HFFc6 (cell line): ENCODE measurements at places on chromosomes 12 and 14.
A peak's percentile ranks its signal among the peaks of the same experiment; 100 is the strongest.

DNA sequence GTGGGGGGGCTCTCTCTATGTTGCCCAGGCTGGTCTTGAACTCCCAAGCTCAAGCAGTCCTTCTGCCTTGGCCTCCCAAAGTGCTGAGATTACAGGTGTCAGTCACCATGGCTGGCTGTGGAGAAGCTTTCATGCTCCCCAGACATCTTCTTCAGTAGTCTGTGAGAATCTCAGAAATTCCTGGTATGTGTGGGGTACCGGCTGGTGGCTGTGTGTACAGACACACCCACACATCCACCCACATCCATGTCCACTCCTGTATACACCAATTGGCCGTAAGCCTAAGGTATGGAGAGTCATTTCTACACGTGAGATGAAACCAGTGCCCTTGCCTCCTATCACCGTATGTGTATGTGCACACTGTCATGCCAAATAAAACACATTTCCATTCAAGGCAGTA, 27.8 kb downstream of the GPRC5D start:
- no peak overlapping the region for H3K27ac ChIP-seq
- no peak overlapping the region for H3K4me3 ChIP-seq
- no peak for DNase-seq
- peaks cover 64% of the 10 kb centered on the region for H3K4me1 ChIP-seq

DNA sequence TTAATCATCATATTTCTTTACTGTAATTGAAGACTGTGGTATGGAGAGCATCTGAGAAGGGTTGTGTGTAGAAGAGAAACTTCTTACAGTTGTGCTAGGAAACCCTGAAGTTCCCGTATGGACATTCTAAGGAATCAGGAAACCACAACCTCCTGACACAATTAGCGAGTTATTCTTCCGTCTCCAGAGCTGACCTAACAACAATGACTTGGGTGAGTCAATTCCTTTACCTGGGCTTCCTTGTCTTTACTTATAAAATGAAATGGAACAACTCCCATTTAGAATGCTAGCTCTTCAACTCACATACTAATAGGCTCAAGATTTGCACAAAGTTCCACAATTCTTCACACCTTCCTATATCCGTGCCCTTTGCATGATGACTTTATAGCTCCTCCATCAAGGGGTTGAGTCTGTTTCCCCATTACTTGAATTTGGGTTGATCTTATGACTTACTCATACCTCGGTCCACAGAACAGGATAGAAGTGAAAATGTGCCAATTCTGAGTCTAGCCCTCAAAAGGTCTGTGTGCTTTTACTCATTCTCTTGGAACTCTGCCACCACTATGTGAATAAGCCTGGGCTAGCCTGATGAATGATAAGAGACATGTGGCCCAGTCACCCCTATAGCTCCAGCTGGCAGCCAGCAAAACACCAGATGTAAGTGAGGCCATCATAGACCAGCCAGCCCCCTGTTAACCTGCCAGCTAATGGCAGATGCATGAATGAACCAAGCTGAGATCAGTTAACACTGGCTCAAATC, 459.4 kb downstream of the ETNK1 start:
- no peak overlapping the region for H3K4me3 ChIP-seq
- no peaks in the 10 kb centered on the region for H3K4me1 ChIP-seq
- no peaks in the 10 kb centered on the region for H3K36me3 ChIP-seq

DNA sequence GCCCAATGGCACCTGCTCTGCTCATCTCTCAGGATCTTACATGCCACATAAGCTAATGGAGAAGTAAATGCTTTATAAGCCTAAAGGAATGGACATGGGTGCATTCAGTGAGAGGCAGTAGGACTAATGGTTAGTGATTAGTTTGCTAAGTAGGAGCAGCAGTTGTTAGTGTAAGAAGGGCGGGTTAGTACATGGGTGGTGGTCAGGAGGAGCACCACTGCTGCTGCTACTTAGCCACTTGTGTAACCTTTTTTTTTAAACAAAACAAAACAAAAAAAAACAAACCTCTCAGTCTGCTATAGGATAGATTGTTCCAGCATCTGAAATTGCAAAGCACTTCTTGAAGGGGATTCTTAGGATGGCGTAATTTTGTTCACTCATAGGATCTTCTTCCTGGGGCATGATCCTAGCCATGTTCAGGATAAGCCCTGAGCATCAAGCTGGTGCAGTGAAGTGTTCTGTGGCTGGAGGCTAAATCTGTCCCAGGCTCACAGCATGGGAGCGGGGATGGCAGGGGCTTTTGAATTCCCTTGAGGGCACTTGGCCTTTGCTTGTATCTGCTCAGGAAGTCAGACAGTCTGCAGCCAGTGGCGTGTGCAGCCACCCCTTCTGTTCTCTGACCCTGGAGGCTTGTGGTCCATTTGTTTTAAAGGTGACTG, 63.6 kb downstream of the CHST11 start:
- no peaks in the 10 kb centered on the region for H3K36me3 ChIP-seq
- DNase-seq: no peak
- no peak overlapping the region for H3K4me3 ChIP-seq

GRCh38 chr14:69573205-69573830, 1.4 kb downstream of the CCDC177 start:
- no peak for DNase-seq
- no peaks in the 10 kb centered on the region for H3K36me3 ChIP-seq
- no peak overlapping the region for H3K4me3 ChIP-seq
- no peak overlapping the region for H3K27ac ChIP-seq
- peaks cover 50% of the 10 kb centered on the region for H3K27me3 ChIP-seq

DNA sequence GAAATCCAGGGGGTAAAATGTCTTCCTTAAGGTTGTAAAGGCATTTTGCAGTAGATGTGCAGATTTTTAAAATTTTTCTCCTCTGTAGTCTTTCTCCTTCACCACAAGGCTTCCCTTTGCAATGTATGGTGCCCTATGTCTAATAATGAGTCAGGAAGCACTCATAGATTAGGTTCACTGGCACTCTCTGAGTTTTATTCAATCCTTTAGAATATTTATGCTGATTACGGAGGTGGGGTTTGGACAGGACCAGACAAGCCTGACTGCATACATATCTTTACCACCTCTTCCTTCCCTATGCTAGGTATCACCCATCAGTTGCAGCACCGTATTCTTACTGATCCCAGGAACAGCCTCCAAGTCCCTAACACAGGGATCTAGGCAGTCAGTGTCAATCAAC, 99.5 kb downstream of the NEDD1 start:
- no peak overlapping the region for H3K4me3 ChIP-seq
- H3K36me3 ChIP-seq: no peaks in the 10 kb centered on the region
- H3K27me3 ChIP-seq: peaks cover 3% of the 10 kb centered on the region; the same call in 1 of the 2 replicates
- H3K27ac ChIP-seq: no peak overlapping the region
- no peaks in the 10 kb centered on the region for H3K4me1 ChIP-seq

- no peak for DNase-seq
- H3K36me3 ChIP-seq: peaks cover 3% of the 10 kb centered on the region
- H3K27ac ChIP-seq: no peak overlapping the region
These were observed 133.0 kb upstream of the PZP start for GRCh38 chr12:9341260-9341585.

GRCh38 chr12:53700567-53700966, 24.7 kb upstream of the ATP5MC2 start:
- H3K4me3 ChIP-seq: no peak overlapping the region
- DNase-seq: no peak
- H3K36me3 ChIP-seq: no peaks in the 10 kb centered on the region
- H3K27me3 ChIP-seq: peaks cover 46% of the 10 kb centered on the region

DNA sequence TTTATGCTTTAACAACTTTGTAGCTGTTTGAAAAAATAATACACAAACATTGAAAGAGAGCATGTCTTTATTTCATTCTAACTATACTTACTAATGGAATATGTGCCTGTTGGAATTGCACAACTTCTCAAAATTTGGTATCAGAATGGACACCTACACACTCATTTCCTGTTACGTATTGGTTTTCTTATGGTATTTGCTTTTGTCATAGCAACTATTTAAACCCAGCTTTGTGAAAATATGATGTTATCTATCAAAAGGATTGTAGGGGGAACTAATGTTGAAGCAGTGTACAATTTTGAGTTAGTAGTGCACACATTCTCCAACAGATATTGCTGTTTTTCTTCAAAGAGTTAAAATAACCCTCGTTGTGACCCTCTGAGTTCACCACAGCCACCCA, 52.6 kb downstream of the RBMS2 start:
- peaks cover 24% of the 10 kb centered on the region for H3K4me1 ChIP-seq
- peaks cover 10% of the 10 kb centered on the region for H3K36me3 ChIP-seq
- H3K27me3 ChIP-seq: peaks cover 2% of the 10 kb centered on the region
- peak overlapping the region; percentile 83 for H3K27ac ChIP-seq

DNA sequence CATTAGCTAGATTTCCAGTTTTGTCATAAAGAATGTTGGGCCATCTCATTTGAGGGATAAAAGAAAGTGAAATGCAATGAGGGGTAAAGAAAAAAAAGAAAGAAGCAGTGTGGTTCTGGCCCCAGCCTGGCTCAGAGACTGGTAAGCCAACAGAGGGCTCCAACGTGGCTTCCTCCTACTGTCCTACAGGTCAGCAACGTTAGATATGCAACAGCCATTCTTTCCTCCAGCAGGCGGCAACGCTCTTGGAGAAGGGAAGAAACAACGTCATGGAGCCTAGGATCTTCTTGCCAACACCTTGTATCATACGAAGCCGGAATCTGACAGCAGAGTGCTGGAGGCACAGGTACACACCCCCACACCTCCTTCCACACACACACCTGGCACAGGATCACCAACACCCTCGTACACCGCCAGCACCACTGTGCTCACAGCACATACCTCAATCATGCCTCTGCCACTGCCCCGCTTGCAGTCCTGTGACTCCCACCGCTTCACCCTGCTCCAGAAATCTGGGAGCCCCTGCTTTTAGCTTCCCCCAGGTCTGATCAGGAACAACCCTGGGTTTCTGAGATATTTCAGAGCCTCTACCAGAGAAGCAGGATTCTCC, 102.8 kb downstream of the RPAP3 start:
- H3K4me1 ChIP-seq: peaks cover 12% of the 10 kb centered on the region
- H3K4me3 ChIP-seq: no peak overlapping the region
- no peaks in the 10 kb centered on the region; the same call in 1 of the 2 replicates for H3K27me3 ChIP-seq
- no peak overlapping the region for H3K27ac ChIP-seq
- peaks cover 27% of the 10 kb centered on the region for H3K36me3 ChIP-seq
